ENCODE measurements at places on chromosomes 16 and 17.
A peak's percentile ranks its signal among the peaks of the same experiment; 100 is the strongest.

GRCh38 chr17:78151514-78152008 is 5.4 kb downstream of the C17orf99 start:
- DNase-seq: peak; percentile 59

DNA sequence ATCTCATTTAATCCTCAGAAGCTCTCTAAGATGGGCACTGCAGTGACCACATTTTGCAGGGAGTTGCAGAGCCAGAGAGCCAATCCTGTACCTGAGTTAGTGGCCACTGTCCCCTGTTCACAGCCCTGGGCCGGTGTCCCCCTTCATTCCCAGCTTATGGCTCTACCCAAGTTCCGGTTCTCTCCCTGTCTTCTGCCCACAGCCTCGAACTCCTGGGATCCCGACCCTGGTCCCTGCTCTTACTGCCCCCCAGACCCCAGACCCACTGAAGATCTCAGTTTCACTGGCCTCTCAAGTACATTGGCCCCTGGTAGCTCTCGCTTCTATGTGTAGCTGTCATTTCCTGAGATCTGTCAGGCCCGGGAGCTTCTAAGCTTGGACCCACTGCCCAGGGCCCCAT is 12.2 kb downstream of the ASGR2 start:
- DNase-seq: no peak

DNA sequence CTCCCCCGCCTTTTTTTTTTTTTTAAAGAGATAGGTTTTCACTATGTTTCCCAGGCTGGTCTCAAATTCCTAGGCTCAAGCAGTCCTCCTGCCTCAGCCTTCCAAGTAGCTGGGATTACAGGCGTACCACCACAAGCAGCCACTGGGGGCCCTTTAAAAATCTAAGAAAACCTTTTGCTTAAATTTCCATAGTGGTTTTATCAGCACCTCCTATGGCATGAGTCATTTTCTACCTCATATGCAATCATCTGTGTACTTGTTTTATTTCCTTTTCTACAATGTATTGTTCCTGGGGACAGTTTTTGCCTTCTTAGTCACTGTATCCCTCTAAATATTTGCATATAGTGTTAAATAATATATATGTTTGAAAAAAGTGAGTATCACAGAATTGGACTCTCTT is 29.2 kb downstream of the GNA13 start:
- DNase-seq: no peak

- DNase-seq: peak; percentile 67
Observed at GRCh38 chr17:7444682-7445618, at the start of gene CHRNB1. CHRNB1 (plus strand) TSS chr17:7445061; CDS start chr17:7445128, 67 bp downstream.

GRCh38 chr17:60253048-60253447 is 103.3 kb downstream of the CA4 start:
- no peak for DNase-seq

- peak; percentile 83 for DNase-seq
Observed at GRCh38 chr16:22232277-22233036, 26.4 kb downstream of the EEF2K start.

- DNase-seq: no peak
Observed at GRCh38 chr17:54937426-54937825, 31.0 kb downstream of the COX11 start.

DNA sequence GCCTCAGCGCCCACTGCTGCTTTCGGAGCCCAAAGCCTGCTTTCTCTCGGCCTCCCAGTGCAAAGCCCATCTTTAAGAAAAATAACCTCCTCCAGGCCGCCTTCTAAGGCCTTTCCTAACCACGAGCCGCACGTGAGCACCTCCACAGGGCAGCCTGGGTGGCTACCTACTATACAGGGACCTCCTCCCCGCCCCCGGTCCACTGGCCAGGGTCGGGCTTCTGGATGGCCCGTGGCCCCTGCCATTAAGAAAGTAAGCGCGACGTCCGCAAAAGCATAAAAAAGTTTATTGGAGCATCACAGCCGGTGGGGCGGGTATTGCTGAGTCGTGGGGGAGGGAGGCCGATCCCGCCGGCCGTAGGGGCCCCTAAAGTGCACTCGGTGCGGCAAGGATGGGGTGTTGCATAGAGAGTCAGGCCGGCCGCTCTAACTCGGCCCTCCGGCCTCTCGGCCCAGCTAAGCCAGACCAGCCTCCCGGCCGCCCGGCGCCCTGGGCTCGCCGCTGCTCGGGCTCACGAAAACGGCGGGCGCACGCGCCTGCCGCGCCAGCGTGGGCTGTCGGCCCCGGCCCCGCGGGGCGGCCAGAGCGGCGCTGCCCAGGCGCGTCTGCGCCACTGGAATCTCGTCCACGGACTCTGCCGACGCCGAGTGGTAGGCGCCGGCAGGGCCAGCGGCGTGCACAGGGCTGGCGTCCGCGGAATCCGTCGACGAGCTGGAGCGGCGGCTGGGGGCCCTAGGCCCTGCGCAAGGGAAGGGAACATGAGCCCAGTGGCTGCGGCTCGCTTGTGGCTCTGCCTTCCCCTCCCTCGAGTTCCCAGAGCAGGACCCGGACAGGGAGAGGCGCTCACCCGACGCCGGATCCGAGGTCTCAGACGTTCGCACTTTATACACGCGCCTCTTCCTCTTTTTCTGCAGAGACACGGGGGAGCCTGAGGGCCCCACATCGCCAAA is 1.1 kb upstream of the TPPP3 start:
- DNase-seq: no peak

DNA sequence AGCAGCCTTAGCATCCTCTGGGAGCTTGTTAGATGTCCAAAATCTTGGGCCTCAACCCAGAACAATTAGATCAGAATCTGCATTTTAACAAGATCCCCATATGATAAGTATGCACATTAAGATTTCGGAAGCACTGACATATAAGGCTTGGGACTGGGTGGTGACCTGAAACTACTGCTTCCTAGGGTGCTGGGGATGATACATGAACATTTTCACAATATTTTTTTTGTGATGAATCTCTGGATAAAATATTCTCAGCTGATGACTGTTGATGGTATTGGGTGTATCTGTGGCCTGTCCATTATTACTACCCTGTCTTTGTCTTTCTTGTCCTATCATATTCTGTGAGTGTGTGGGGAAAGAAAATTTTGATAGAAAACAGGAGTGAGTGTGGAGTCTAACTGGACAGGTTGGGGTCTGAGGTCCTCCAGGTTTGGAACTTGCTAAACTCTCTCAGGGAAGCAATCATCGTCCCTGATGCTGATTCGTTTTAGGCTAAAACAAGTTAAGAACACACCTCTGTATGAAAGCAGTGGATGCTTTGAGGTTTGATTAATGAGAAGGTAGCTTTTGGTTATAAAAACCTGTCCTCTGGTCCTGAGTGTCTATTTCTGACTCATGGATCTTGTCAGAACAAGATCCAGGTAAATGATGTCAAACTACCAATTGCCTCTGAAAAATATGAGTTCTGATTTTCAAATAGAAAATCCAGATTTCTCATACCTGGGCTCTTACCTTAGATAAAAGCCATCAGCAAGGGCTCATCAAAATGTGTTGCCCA is 23.2 kb downstream of the KRT23 start:
- no peak for DNase-seq

- no peak for DNase-seq
Observed at GRCh38 chr16:65743558-65743957, 621.7 kb upstream of the CDH11 start.

DNA sequence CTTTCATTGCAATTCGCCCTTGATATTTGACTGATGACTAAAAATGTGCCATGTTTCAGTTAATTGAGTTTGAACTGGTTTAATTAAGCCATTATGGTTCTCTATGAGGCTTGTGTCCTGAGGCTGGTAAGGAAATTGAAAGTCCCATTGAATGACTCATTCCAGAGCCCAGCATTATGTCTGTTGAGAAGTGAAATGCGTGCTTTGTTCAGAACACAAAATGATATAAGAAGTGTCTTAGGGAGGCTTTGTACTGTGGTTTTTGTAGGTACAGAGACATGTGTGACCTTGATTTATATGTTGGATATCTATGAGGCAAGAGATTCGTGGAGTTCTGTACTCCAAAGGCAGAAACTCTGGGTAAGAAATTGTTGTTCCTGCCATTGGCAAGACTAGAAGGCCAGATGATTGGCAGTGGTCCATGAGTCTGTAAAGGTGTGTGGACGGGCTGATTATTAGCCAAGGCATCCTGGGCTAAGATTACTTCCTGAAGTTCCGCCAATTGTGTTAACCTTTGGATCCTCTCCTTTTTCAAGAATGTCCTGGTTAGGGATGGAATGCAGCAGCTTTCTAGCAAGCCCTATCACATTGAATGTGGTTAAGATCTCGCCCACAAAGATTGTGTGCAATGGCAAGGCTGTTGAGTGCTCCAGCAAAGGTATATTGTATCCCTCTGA is 103.7 kb downstream of the NPIPB5 start:
- DNase-seq: peak; percentile 90

GRCh38 chr16:64269756-64270155 is 852.1 kb downstream of the CDH11 start:
- DNase-seq: no peak

- no peak for DNase-seq
Observed at GRCh38 chr16:80350061-80350460, 190.7 kb upstream of the DYNLRB2 start.

GRCh38 chr16:86467490-86467889 is 42.8 kb upstream of the FOXF1 start:
- DNase-seq: no peak

DNA sequence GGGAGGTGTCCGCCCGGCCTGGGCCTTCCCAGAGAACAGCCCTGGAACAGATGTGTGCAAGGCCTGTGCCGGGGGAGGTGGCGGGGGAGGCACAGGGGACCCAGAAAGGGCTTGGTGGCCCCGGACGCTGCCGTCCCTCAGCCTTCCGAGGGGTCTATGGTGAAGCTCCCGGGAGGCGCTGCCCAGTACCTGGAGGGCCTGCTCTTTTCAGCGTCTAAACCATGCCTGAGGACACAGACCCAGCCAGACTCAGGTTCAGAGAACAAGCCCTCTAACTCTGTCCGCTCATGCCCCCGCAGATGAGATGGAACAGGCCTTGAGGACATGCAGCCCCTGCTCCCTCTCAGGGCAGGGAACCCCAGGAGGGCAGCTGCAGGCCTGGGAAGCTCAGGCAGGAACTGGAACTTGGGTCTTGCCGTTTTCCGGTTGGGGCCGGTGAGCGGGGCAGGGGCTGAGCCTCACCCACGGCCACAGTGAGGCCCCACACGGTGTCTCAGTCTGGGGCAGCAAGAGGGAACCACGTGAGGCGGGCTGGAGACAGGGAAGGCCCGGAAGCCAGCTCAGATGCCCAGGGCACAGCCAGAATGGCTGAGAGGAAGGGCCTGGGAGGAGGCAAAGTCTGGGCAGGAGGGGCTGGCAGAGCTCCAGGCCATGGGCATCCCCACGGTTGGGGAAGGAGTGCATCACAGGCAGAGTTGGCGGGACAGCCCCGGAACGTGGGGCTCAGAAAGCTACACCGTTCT is 12.5 kb downstream of the SLC16A3 start:
- peak; percentile 80 for DNase-seq

DNA sequence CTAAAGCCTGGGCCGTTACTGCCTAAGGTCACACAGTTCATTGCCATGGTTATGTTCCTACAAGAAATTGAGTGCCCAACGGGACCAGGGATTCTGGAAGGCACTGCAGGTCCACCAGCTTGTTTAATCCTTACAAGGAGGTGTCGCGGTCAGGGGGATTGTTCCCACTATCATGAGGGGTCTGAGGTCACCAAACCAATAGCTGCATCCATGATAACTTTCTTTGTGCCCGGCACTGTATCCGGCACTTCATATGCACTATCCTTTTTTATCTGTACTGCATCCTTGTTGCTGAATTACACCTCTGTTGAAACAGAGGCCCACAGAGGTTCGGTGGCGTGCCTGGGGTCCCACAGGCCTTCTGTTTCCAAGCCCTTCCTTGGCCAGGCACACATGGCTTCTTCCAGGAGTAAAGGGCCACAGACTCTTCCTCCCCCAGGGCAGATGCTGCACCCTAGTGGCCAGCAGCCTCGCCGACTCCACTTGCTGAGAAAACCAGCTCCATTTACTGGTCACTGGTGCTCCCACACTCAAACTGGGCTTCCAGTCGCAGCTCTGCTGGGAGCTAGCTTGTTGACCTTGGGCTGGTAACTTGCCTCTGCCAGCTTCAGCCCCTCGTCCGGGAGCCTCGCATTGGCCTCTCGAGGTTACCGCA is 82.0 kb upstream of the PLCG2 start:
- peak; percentile 48 for DNase-seq

DNA sequence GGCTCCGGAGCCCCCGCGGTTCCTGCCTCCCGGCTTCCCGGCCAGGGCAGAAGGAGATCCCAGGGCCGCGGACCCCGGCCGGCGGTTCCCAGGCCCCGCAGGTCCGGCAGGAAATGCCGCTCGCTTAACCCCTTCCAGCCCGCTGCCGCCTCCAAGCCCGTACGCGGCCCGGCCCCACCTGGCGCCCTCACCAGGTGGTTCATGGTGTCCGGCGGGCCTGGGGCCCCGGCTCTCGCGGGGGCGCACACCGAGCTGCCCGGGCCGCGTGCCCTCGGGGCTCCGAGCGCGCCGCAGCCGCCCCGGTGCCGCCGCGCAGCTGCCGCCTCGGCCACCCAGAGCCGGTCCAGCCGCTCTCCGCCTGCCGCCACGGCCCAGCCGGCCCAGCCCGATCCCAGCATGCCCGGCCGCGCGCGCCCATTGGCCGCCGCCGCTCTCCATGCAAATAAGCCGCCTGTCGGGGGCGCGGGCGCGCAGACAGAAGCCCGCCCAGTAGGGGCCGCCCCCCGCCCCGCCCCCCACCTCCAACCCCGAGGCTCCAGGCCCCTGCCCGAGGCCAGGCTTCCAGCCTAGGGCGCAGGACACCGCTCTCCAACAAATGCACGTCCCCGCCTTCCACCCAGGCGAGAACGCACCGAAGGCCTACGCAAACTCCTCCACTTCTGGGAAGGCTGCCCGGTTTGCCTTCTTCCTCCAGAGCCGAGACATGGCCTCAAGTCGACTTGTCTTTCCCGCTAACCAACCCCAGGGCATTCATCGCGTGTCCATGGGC is at the start of gene BCAR1:
Gene BCAR1, minus strand, starts transcription at position 345 of the 769 bp plus-strand sequence. Its CDS starts 142 bp downstream, at position 203.
- peak; percentile 90 for DNase-seq

DNA sequence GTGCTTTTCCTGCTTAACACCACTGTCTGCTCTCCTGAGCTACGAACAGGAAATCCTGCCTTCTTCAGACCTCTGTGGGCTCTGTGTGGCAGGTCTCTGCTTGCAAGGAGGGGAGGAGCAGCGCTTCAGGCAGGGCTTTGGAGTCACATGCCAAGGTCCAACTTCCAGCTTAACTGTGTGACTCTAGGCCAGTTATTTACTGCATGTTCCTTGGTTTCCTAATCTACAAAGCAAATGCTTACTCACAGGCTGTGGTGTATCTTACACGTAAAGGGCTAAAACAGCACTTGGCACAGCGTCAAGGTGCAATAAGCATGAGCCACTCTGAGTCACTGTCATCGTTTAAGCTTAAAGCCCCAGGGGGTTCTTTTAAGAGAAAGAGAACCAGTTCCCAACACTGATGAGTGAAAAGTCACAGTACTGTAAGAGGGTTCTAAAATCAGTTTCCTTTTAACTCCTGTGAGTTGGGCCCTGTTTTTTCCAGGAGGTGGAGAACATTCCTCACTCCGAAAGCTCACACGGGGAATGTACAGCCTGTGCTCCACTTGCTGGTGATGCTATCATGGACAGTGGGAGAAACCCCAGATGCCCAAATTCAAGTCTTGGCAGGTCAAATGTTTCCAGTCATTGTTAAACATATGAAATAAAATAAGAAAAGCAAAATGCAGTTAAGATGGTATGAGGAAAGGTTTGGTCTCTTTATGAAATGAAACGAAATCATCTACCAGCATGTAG is 54.1 kb upstream of the BCAR1 start:
- peak; percentile 89 for DNase-seq
